Sigmoid colon (tissue), 7 donors: ENCODE measurements at places on chromosomes 12 and 14. TPM values are rescaled to one million over a fixed set of nuclear protein-coding genes. Genes with fewer than 3 reads are reported as not detected.

DNA sequence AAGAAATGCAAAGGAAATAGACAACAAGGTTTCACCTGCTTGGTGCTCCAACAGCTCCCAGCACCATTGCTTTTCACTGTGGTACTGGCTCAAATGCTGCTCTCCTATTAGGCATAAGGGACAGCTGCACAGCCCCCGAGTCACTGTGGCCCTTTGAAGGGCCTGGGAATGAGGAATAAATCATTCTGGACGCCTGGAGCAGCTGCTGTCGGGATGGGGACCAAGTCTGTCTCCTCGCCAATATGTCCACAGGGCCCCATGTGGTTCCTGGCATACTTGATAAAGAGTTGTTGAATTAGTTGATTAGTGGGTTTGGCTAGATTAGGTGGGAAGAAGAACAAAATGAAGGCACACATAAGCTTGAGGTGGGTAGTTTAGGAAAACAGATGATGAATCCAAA lies 13.1 kb upstream of the NGB start:
- peaks cover 66% of the 10 kb centered on the region for H3K36me3 ChIP-seq
- H3K4me3 ChIP-seq, result no peak overlapping the region
- H3K27me3 ChIP-seq, result no peaks in the 10 kb centered on the region

DNA sequence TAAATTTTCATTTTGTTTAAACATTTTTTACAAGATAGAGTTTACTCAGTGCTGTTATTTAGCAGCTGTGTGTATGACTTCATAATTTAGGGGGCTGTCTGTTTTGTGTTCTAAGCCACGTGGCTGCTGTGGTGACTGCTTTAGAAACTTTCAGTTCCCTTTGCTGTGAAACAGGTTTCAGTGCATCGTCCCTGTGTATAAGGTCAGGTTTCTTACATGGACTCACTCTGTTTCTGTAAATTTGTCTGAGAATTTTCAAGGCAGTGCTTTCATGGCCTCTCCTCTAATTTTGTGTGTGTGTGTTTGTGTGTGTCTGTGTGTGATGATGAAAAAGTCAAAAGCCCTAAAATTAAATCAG lies 32.4 kb downstream of the BICD1 start:
- H3K4me3 ChIP-seq, result peak overlapping the region; percentile 0
- H3K36me3 ChIP-seq, result no peaks in the 10 kb centered on the region
- H3K4me1 ChIP-seq, result peaks cover 12% of the 10 kb centered on the region

DNA sequence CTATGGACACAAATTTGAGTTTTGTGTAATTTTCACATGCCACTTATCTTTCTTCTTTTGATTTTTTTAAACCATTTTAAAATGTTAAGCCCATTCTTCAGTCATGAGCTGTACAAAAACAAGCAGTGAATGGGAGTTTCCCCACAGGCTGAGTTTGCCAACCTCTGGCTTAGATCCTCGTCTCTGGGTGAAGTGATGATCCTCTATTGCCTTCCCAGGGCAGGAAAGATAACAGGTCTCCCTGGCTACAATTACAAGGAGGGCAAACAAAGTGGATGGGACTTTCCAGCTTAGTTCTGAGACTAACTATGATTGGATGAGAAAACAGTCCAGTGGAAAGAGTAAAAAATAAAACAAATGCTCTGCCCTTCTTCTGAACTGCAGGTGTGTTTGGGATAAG lies 203.7 kb downstream of the SPTSSA start:
- no peaks in the 10 kb centered on the region for H3K4me1 ChIP-seq
- peak overlapping the region; percentile 55 for H3K27ac ChIP-seq
- DNase-seq, result no peak
- H3K36me3 ChIP-seq, result no peaks in the 10 kb centered on the region
- H3K4me3 ChIP-seq, result no peak overlapping the region

DNA sequence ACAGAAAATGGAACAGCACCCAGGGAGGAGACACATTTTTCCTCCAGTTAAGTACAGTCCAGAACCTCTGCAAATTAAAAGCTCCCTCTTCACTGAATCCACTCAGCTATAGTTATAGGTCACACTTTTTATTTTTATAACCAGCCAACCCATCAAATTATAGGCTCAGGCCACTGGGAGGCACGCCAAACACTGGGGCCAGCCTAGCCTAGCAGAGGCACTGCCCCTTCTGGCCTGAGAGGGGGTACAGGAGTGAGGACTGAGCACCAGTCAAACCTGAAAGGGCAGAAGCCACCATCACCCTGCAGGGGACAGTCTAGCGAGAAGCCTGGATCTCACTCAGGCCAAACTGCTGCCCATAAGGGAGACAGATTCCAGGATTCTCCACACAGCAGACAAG lies 19.3 kb downstream of the FMNL3 start:
- H3K36me3 ChIP-seq, result no peaks in the 10 kb centered on the region
- H3K4me3 ChIP-seq, result no peak overlapping the region
- no peaks in the 10 kb centered on the region for H3K27me3 ChIP-seq
- no peak for DNase-seq
- H3K4me1 ChIP-seq, result peaks cover 29% of the 10 kb centered on the region
- H3K27ac ChIP-seq, result no peak overlapping the region

Gene IGFBP6
- 127 TPM for total RNA-seq
